ENCODE measurements at places on chromosomes 12 and 14. TPM values are rescaled to one million over a fixed set of nuclear protein-coding genes. Genes with fewer than 3 reads are reported as not detected.

DNA sequence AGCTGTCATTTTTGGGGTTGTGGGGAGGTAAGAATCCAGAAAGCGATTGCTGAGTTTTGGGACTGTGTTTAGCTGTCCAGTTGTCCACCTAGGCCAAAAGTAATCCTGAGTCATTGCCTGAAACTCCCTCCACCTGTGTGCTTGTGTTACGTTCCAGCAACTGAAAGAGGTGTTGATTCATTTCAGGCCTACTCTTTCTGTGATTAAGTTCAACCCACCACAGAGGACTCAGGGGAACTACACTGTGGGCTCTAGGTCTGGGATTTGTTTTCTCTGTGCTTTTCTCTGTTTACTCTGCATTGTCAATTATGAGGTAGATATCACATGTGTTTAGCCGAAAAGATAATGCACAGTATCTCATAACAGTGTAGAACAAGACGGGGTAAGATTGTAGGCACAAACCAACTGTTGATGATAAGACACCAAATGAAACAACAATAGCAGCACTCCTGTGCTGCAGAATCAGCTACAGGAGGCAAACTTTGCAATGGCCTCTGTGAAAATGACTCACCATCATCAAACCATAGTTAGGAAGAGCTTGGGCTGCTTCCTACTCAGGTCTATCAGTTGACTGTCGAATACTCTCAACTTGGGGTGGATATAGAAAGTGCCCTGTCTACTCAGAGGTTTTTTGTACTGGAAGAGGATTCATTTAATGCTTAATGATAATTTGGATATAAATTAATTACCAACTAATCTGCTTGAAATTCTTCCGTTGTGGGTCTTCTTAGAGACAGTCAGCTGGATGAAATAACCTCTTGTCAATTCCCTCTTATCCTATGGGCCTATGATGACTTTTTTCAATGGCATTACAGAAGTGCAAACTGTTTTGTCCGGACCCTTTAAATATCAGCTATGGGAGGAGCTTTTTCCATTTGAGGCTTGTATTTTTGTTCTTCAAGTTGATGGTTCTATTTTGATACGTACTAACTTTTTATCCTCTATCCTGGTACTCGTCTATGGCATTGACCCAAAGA, 385.9 kb downstream of the BMP4 start:
- H3K36me3 ChIP-seq: no peaks in the 10 kb centered on the region
- H3K4me3 ChIP-seq: no peak overlapping the region
- no peak for DNase-seq
- H3K4me1 ChIP-seq: no peaks in the 10 kb centered on the region
- H3K27ac ChIP-seq: no peak overlapping the region

- H3K27ac ChIP-seq: no peak overlapping the region
- H3K4me1 ChIP-seq: peaks cover 11% of the 10 kb centered on the region
- H3K27me3 ChIP-seq: no peaks in the 10 kb centered on the region
- no peak overlapping the region for H3K4me3 ChIP-seq
- H3K36me3 ChIP-seq: no peaks in the 10 kb centered on the region
Observed at GRCh38 chr12:120668868-120669840, 17.8 kb upstream of the MLEC start.

- no peak for DNase-seq
- H3K4me1 ChIP-seq: peaks cover 4% of the 10 kb centered on the region
- H3K4me3 ChIP-seq: no peak overlapping the region
- peaks cover 46% of the 10 kb centered on the region for H3K27me3 ChIP-seq
Observed at GRCh38 chr14:74362361-74362915, 14.2 kb downstream of the VRTN start.

The GUCY2C gene
- not detected for total RNA-seq

The KLHDC2 gene
- total RNA-seq: 88.9 TPM

The POTEM gene
- total RNA-seq: not detected

- H3K27me3 ChIP-seq: no peaks in the 10 kb centered on the region
- DNase-seq: no peak
- no peak overlapping the region for H3K4me3 ChIP-seq
Observed at GRCh38 chr12:115135800-115136211, 451.8 kb upstream of the TBX3 start.

DNA sequence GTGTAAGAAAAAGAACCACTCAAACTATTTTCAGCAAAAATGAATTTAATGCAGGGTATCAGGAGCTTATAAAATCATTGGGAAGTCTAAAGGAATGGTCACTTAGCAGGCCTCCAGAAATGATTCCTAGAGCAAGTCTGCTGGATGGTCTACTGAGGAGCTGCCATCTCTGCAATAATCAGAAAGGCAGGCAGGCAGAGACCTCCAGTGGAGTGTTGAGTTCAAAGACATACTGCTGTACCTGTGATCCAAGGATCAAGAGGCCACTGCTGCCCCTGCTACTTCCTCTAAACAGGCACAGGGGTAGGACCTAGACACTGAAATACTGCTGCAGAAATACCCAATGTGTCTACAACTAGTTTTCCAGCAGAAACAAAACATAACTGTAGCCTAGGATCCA, 14.5 kb upstream of the KICS2 start:
- no peak overlapping the region for H3K4me3 ChIP-seq
- H3K36me3 ChIP-seq: no peaks in the 10 kb centered on the region
- no peak for DNase-seq
- H3K27ac ChIP-seq: no peak overlapping the region
- H3K4me1 ChIP-seq: no peaks in the 10 kb centered on the region
- no peaks in the 10 kb centered on the region for H3K27me3 ChIP-seq

DNA sequence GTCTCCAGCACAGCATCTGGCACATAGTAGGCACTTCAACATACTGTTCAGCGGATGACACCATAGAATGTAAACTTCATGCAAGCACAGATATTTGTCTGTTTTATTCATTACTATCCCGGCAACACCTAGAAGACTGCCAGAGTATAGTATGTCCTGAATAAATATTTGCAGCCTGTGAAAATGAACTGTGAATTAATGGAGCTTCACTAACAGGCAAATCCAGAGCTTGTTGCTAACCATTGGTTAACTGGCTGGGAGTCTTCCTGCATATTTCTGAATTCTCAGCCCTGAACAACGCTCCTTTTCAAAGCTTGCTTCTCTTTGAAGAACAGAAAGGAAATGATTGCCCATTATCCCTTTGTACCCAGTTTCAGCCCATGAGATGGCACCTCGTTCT, 243.3 kb upstream of the CRY1 start:
- no peak overlapping the region for H3K27ac ChIP-seq
- no peak for DNase-seq
- H3K4me3 ChIP-seq: no peak overlapping the region

DNA sequence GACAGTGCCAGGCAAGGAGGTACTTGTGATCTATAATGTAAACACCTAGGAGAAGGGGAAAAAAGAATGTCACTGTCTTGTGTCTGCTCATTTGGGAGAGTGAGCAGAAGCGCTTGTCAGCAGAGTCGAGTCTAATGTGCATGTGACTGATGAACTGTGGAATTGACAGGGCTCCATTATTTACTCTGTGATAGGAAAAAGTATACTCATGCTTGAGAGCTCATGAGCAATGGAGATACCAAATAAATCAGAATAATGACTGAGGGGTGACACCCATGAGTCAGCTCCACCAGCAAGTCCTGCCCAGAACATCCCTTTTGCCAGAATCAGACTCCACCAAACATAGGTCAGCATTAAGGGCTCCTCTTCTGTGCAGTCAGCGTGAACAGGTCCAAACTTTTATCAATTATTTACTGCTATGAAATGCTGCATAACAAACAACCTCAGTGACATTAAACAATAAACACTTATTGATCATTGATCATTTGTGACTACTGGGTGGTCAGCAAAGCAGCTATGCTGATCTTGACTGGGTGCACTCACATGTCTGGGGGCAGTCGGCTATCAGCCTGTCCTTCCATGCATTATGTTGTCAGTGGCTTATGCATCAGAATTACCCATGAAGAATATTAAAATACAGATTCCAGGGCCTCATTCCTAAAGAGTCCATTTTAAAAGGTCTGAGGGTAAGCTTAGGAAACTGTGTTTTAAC, 29.2 kb upstream of the WSCD2 start:
- no peaks in the 10 kb centered on the region for H3K27me3 ChIP-seq
- H3K4me3 ChIP-seq: no peak overlapping the region
- no peaks in the 10 kb centered on the region for H3K36me3 ChIP-seq
- no peak overlapping the region for H3K27ac ChIP-seq

DNA sequence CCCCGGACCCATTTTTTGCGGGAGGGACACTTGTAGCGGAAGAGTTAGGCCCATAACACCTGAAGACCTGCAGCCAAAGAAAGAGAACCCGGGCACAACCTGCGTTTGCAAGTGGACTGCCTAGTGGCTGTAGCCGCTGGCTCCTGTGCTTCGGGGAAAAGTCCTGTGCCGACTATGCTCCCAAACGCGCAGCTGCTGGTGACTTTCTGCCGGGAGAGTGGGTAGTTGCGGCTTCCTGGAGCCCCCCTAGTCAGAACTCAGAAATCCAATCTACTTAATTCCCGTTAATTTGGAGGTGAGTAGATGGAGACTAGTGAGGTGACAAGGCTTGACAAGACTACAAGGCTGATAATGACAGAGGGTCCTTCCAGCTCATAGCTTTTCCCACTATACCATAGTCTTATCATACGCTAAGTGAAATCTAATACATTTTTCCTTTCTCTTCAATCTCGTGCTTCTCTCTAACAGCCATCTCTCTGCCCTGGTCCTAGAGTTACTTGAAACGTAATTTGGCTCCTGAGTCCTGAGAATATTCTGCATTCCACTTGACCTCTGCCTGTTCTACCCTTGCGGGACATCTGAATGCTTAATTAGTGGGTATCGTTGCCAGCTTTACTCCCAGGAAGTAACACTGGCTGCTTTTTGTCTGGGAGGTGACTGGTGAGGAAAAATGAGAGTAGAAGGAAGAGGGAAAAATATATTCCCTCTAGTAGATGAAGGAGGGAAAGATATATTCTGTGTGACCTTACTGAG, 556 bp downstream of the MTHFD1 start:
- DNase-seq: no peak
- H3K4me1 ChIP-seq: peaks cover 30% of the 10 kb centered on the region
- H3K36me3 ChIP-seq: no peaks in the 10 kb centered on the region
- peak overlapping the region; percentile 64 for H3K4me3 ChIP-seq
- no peaks in the 10 kb centered on the region for H3K27me3 ChIP-seq

DNA sequence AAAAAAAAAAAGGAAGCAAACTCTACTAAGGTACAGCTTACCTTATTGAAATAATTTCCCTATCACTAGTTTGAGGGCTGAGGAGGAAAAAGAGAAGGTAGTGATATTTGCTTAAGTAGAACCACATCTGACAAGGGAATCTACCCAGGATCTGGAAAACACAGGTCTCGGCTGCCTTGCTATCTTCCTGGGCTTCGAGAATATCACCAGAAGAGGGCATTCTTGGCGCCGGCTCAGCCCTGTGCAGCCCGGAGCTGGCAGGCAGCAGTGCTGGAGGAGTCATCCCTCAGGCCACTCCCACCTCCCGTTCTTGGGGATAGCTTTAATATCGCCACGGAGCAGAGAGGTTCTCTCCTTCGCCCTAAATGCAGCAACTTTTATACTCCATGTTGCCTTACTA, 1181.2 kb downstream of the VRK1 start:
- H3K27ac ChIP-seq: peak overlapping the region; percentile 68
- H3K27me3 ChIP-seq: no peaks in the 10 kb centered on the region
- no peak for DNase-seq
- peaks cover 44% of the 10 kb centered on the region for H3K4me1 ChIP-seq
- peak overlapping the region; percentile 50 for H3K4me3 ChIP-seq

Measured in esophagus muscularis mucosa (tissue), 4 donors.